ENCODE measurements at places on chromosomes 2 and 18.

DNA sequence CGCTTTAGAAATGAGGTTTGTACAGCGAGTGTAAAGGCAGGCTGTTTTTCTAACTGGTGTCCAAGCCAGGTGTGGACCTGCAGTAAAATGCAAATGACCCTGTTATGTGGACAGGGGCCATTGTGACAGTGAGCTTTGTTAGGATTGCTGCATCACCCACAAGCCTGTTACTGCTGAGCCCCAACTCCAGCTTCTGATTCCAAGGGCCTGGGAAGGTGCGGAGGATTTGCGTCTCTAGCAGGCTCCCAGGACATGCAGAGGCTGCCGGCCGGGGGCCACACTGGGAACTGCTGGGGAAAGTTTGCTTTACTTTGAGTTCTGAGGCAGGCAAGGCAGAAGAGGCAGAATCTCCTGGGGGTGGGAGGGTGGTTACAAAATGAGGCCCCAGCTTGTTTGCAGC, 164.1 kb downstream of the GLI2 start:
- DNase-seq, result no peak

- DNase-seq, result no peak
Measured at GRCh38 chr18:8685141-8685913, 20.0 kb upstream of the MTCL1 start.

GRCh38 chr18:39167990-39168389, 1602.4 kb upstream of the CELF4 start:
- no peak for DNase-seq

- no peak for DNase-seq
Measured at GRCh38 chr2:216059233-216059834, 22.3 kb downstream of the PECR start.

DNA sequence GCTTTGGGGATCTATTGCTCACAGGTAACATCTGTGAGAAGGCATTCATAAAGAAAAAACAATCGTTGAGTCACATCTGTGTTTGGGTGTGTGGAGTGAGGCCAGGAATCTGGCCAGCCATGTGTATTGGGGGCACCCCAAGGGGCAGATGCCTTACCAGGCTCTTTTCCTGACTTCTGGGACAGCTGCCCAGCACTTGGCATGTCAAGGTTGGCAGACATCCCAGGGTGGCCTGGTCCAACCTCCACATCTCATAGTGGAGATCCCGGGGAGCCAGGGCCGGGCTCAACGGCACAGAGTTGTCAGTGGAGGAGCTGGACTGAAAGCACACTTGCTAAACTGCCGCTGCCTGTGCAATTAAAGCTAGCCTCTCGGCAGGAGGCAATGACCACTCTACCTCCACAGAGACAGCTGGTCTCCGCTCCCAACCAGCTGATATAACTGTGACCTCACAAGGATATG, 75.3 kb upstream of the MGAT4A start:
- no peak for DNase-seq

DNA sequence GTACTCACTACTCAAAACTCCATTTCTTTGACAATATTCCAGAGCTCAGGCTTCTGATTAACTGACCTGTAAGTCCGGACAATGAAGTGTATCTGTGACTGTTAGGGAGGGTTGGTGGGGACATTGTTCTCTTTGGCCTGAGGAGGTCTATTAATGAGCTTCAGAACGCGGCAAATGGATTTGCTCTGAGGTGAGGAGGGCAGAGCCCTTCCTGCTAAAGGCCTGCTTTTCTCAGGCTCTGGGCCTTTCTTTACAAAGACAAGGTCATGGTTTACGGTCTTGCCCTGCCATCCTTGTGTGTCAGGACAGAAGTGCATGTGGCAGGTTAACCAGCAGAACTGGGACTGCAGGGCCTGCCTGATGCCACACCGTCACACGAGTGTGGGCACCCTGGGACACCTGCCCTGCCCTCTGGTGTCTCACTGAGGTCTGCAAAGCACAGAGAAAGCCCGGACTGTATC, 7.2 kb downstream of the ALKAL2 start:
- no peak for DNase-seq

DNA sequence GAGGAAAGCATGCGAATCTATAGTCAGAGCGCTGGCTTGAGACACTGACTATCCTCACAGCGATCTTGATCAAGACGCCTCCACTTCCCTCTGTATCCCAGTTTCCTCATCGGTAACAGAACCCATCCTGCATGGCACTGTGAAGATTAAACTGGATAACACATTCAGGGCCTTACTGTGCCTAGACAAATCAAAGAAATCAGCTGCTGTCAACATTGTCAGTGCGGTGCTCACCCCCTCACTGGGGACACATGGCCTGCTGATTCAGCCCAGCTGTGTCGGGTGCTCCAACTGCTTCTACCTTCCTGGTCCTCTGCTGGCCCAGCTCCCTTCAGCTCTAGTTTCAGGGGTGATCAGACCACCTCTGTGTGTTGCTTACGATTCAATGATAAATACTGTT, 268.6 kb upstream of the AGAP1 start:
- DNase-seq, result no peak

DNA sequence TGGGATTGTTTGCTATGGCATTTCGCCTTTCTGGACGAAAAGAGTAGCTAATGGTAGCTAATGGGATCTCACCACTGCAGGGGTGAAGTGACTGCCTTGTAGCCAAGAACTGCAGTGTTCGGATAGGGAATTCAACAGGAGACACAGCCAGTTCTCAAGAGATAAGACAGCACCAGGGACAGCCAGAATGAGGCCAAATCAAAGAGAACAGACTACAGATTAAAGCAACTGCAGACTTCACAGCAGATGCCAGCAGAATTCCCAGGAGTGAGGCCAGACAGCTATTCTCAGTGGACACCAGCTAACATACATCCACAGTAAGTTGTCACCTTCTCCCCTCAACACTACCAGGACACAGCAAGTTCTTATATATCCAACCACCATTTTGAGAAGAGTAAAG, 124.0 kb downstream of the PLA2R1 start:
- DNase-seq, result no peak

GRCh38 chr18:48802543-48803290, 148.0 kb downstream of the SMAD7 start:
- DNase-seq, result no peak

- no peak for DNase-seq
Measured at GRCh38 chr2:85635011-85635410, 19.0 kb downstream of the USP39 start.

- DNase-seq, result no peak
Measured at GRCh38 chr18:67788310-67789164, 272.0 kb upstream of the DSEL start.
